ENCODE measurements at places on chromosomes 3 and 15. TPM values are rescaled to one million over a fixed set of nuclear protein-coding genes. Genes with fewer than 3 reads are reported as not detected.

GRCh38 chr3:185822221-185823000 is 2.4 kb downstream of the IGF2BP2 start:
- DNase-seq = no peak
- H3K4me3 ChIP-seq = peak overlapping the region; percentile 94
- H3K27me3 ChIP-seq = no peaks in the 10 kb centered on the region

DNA sequence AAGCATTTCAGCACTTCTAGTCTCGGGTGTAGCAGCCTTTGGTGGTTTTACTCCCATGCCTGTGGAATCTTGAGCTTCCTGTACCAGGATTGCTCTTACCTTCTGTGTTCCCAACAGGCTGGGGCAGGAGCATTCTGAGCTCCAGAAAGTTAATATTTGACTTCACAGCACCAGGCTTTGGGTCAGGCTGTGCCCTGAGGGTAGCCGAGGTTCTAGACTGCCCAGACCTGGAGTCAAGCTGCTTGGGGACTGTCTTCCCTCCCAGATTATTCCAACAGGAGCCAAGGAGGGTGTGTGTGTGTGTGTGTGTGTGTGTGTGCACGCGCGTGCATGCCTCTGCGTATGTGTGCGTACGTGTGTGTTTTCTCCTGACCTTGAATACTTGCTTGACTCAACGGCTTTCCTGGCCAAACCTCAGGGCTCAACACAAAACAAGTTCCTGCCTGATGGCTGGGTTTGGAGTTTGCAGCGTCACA is 94.8 kb downstream of the FLNB start:
- H3K36me3 ChIP-seq = peaks cover 92% of the 10 kb centered on the region
- H3K4me3 ChIP-seq = no peak overlapping the region
- H3K4me1 ChIP-seq = no peaks in the 10 kb centered on the region
- no peak for DNase-seq
- no peaks in the 10 kb centered on the region for H3K27me3 ChIP-seq

DNA sequence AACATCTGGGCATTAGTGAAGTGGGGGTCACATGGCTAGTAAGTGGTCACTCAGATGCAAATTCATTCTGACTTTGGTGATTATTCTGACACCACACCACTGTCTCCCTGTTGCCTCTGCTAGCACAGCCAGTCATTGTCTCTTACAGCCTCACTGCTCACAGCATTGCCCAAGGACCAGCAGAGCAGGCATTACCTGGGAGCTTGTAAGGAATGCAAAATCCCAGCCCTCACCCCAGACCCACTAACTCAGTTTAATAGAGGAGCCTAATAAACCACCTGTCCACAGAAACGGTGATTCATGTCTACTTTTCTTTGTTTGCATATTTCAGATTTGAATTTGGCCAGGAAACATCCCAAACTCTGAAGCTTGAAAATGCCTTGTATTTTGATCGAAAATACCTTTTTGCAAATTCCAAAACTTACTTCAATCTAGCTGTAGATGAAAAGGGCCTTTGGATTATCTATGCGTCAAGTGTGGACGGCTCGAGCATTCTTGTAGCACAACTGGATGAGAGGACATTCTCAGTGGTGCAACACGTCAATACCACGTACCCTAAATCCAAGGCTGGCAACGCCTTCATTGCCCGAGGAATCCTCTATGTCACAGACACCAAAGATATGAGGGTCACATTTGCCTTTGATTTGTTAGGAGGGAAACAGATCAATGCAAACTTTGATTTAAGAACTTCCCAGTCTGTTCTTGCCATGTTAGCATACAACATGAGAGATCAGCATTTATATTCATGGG is 62.7 kb downstream of the GLDN start:
- H3K4me3 ChIP-seq = no peak overlapping the region
- H3K27me3 ChIP-seq = peaks cover 12% of the 10 kb centered on the region
- H3K27ac ChIP-seq = no peak overlapping the region
- no peaks in the 10 kb centered on the region for H3K4me1 ChIP-seq
- H3K36me3 ChIP-seq = no peaks in the 10 kb centered on the region

The FBN1 gene
- 372 TPM for total RNA-seq
